ENCODE measurements at places on chromosomes 11 and 22.

DNA sequence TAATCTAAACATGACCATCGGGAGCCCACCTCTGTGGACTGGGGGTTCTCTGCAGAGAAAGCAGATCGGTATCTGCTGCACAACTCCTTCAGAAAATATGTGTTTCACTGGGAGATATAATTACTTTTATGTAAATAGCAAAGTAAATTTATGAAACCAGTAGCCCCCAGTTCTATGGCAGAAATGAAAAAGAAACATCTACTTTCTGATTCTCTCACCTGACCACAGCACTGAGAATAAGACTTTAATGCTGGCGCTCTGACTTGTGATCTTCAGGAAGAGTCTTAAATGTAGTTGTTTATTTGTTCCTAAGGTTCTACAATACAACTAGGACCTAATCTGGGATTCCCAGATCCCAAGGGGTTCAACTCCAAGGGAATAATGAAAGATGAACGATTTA, 518.0 kb downstream of the DLG2 start:
- DNase-seq, result no peak

DNA sequence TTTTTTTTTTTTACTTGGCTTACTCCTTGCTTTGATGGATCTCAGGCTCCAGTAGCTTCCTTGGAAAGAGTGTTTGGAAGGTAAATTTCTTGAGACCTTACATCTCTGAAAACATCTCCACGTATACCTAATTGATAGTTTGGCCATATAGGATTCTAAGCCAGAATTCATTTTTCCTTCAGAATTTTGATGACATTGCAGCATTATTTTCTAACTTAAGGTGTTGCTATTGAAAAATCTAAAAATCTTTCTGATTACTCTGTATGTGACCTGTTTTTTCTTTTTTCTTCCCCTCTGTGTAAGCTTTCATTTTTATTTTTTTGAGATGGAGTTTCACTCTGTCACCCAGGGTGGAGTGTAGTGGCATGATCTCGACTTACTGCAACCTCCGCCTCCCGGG, 23.1 kb upstream of the SPTBN2 start:
- no peak for DNase-seq

DNA sequence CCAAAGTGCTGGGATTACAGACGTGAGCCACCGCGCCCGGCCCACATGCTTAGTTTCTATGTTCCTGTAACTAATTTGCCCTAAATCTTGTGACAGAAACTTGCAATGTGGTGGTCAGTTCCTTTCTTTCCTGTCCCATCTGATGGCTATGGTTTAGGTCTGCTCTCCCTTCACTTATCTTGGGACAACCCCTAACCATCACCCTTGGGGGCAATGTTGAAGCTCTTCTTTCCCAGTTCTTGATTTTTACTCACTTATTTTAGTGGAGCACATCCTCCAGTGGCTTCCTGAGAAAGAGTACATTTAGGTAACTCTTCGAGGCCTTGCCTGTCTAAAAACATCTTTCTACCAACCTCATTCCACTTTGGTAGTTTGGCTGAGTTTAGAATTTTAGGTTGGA, 7.3 kb downstream of the SREBF2 start:
- DNase-seq, result no peak

GRCh38 chr11:65695459-65696241, 16.4 kb upstream of the KAT5 start:
- DNase-seq, result no peak

DNA sequence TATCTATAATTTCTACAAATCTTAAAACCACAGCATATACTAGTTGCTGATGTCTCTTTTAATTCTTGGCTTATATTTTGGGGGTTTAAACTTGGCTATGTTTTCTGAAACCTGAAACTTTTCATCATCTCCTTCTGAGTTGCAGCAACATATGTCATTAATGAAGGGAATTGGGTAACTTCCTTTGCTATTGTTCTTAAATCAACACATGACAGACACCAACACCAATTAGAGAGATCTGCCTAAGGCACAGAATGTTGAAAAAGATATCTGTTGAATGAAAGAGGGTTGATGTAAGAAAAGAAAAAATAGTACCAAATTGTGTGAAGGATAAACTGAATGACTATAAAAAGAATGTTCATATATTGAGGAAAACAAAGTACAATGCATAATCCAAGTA, 10.3 kb upstream of the GAS2 start:
- DNase-seq, result no peak

Data from AG08396 (cell line).